ENCODE measurements at places on chromosomes 13 and 19. TPM values are rescaled to one million over a fixed set of nuclear protein-coding genes. Genes with fewer than 3 reads are reported as not detected.
A peak's percentile ranks its signal among the peaks of the same experiment; 100 is the strongest.

- peaks cover 33% of the 10 kb centered on the region for H3K4me1 ChIP-seq
- DNase-seq, result no peak
- peaks cover 17% of the 10 kb centered on the region for H3K36me3 ChIP-seq
- H3K4me3 ChIP-seq, result no peak overlapping the region
These were observed 20.4 kb downstream of the EFNB2 start for GRCh38 chr13:106514928-106515634.

DNA sequence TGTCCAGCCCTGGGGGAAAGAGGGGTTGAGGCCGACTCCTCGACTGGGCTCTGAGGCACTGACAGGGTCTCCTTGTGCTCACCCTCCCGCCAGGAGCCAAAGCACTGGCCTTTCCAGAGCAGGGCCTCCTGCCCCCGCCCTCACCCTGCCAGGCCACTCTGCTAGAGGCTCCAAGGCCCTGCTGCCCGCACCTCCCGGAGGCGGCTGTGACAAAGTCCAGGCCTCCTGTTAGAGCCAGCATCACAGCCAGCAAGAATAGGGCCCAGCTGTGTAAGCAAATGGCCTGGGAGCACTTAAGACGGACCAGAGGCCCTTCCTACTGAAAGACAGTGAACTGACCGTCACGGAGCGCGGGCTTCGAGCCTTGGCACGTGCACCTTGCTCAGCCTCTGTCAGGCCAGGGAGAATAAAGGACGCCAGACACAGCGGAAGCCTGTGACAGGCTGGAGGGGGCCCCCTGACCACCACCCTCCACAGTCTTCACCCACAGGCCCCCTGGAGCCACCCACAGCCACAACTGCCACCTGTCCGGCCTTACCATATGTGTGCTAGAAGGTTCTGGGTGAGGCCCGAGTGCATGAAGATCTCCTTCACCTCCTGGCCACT, 50.9 kb downstream of the EPS15L1 start:
- no peak overlapping the region for H3K27ac ChIP-seq
- no peak for DNase-seq
- H3K4me3 ChIP-seq, result no peak overlapping the region
- peaks cover 5% of the 10 kb centered on the region for H3K4me1 ChIP-seq
- H3K36me3 ChIP-seq, result peaks cover 15% of the 10 kb centered on the region
- no peaks in the 10 kb centered on the region for H3K27me3 ChIP-seq

DNA sequence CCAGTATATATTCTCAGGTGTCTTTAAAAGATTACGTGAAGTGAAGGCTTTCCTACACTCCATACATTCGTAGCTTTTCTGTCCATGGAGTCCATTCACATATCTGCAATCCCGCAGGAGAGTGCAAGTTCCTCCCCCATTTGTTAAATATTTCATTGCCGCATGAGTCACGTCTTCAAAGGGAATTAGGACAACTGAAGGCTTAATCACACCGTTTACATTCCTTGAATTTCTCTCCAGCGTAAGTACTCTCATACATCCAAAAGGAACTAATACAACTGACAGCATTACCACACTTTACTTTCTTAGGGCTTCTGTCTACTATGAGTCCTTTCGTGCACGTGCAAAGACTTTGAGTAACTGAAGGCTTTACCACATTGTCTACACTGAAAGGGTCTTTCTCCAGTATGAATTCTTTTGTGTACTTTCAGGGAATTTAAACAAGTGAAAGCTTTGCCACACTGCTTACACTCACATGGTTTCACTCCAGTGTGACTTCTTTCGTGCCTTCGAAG, 29.0 kb upstream of the ZNF564 start:
- peak; percentile 50 for DNase-seq
- H3K27ac ChIP-seq, result peak overlapping the region; percentile 9

DNA sequence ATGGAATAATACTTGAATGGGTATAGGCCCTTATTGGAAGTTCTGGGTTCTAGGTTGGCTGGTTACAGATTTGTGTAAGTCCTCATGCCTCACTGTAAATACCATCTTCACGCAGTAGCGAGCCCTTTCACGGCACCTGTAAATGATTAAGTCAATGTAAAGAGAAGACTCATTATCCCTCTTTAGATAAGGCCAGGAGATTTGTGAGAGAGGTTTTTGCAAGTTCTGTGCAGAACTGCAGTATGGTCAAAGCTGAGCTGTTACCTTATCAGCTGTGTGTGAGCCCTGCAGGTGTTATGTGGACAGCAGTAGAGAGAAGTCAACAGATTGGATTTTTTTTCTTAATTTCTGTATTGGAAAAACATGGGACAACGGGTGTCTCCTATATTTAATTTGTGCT, 141.6 kb downstream of the SHISA2 start:
- H3K4me3 ChIP-seq, result no peak overlapping the region
- no peak for DNase-seq
- H3K27me3 ChIP-seq, result no peaks in the 10 kb centered on the region

GRCh38 chr13:39266426-39266825, 228.2 kb downstream of the NHLRC3 start:
- H3K4me3 ChIP-seq, result no peak overlapping the region
- H3K27me3 ChIP-seq, result peaks cover 2% of the 10 kb centered on the region
- no peaks in the 10 kb centered on the region for H3K4me1 ChIP-seq
- no peak overlapping the region for H3K27ac ChIP-seq

GRCh38 chr13:32426191-32426989, 1.5 kb downstream of the N4BP2L1 start:
- peak overlapping the region; percentile 77 for H3K4me3 ChIP-seq
- H3K27me3 ChIP-seq, result peaks cover 4% of the 10 kb centered on the region
- peak overlapping the region; percentile 64 for H3K27ac ChIP-seq
- DNase-seq, result no peak
- peaks cover 20% of the 10 kb centered on the region for H3K4me1 ChIP-seq

GRCh38 chr13:56706485-56706884, 434.2 kb upstream of the PRR20A start:
- H3K36me3 ChIP-seq, result no peaks in the 10 kb centered on the region
- no peaks in the 10 kb centered on the region for H3K27me3 ChIP-seq
- no peak for DNase-seq
- no peak overlapping the region for H3K4me3 ChIP-seq
- no peak overlapping the region for H3K27ac ChIP-seq
- no peaks in the 10 kb centered on the region for H3K4me1 ChIP-seq

DNA sequence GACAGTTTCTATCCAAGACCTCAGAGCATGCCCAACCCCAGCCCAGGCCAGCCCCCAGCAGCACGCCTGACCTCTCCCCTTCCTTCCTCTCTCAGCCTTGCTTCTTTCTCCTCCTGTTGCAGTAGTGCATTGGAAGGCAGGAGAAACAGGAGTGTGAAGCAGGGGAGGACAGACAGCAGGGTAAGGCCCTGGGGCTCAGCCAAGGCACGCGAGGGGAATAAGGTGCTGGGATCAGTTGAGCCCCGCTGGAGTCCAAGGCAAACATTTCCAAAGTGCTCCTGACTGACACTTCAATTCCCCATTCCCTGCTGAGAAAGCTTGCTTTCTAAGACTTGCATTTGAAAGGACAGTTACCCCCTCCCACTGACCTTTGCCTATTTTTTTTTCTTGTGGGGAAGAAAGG, 73.1 kb upstream of the OLFM4 start:
- no peak for DNase-seq
- no peak overlapping the region for H3K27ac ChIP-seq
- no peaks in the 10 kb centered on the region for H3K27me3 ChIP-seq
- no peaks in the 10 kb centered on the region for H3K36me3 ChIP-seq

DNA sequence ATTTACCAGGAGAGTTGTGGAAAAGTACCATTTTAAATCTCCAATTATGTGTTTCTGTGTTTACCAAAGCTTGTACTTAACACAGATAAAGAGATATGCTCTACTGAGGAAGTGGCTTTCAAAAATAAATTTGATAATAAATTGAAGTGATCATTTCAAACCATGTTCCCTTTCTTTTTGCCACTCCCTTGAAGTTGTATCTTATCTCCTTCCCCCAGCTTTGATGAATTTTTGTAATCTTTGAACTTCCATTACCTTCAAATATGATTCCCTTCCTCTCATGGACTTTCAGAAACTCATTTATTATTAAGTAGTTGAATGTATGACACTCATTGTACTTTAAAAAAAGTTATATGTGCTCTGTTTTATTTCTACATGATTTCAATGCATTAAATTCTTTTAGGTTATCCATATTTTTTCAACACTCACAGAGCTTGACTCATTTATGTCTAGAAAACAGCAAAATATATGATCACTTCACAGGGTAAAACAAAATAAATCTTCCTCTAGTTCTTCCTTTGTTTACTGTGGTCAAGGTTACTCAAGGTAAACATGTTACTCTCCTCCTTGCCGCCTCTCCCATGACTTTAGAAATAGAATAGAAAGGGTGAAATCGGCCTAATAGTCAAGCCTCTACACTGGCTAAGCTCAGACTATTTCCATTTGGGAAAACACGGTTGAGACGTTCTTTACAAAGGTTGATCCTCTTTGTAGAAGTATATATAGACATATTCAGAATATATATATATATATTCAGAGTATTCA, 251.2 kb upstream of the SPRY2 start:
- no peaks in the 10 kb centered on the region for H3K4me1 ChIP-seq
- no peak for DNase-seq
- no peaks in the 10 kb centered on the region for H3K36me3 ChIP-seq
- no peak overlapping the region for H3K27ac ChIP-seq

GRCh38 chr19:4722671-4723594, 709 bp downstream of the DPP9 start:
- peaks cover 5% of the 10 kb centered on the region for H3K36me3 ChIP-seq
- peak overlapping the region; percentile 94 for H3K4me3 ChIP-seq
- peaks cover 38% of the 10 kb centered on the region for H3K4me1 ChIP-seq
- peak overlapping the region; percentile 80 for H3K27ac ChIP-seq

GRCh38 chr13:71962735-71963134, 95.7 kb upstream of the DACH1 start:
- H3K27ac ChIP-seq, result no peak overlapping the region
- no peak for DNase-seq
- no peaks in the 10 kb centered on the region for H3K36me3 ChIP-seq
- H3K27me3 ChIP-seq, result no peaks in the 10 kb centered on the region
- no peak overlapping the region for H3K4me3 ChIP-seq

- H3K36me3 ChIP-seq, result peaks cover 24% of the 10 kb centered on the region
- H3K27ac ChIP-seq, result peak overlapping the region; percentile 97
- DNase-seq, result no peak
- H3K27me3 ChIP-seq, result no peaks in the 10 kb centered on the region
- peaks cover 43% of the 10 kb centered on the region for H3K4me1 ChIP-seq
- peak overlapping the region; percentile 68 for H3K4me3 ChIP-seq
These were observed 36.2 kb upstream of the SLC46A3 start for GRCh38 chr13:28754698-28755545.

ZNF728 gene
- total RNA-seq, result not detected

ZNF823 gene
- 3.7 TPM for total RNA-seq

PRKCG gene
- total RNA-seq, result 0.28 TPM

MOB3A gene
- total RNA-seq, result 54.0 TPM

KLK2 gene
- not detected for total RNA-seq

GFY gene
- not detected for total RNA-seq

CEACAM16 gene
- total RNA-seq, result not detected

HAUS5 gene
- 6.6 TPM for total RNA-seq

Data from HFFc6 (cell line).